ENCODE measurements at places on chromosomes 16 and 17.

DNA sequence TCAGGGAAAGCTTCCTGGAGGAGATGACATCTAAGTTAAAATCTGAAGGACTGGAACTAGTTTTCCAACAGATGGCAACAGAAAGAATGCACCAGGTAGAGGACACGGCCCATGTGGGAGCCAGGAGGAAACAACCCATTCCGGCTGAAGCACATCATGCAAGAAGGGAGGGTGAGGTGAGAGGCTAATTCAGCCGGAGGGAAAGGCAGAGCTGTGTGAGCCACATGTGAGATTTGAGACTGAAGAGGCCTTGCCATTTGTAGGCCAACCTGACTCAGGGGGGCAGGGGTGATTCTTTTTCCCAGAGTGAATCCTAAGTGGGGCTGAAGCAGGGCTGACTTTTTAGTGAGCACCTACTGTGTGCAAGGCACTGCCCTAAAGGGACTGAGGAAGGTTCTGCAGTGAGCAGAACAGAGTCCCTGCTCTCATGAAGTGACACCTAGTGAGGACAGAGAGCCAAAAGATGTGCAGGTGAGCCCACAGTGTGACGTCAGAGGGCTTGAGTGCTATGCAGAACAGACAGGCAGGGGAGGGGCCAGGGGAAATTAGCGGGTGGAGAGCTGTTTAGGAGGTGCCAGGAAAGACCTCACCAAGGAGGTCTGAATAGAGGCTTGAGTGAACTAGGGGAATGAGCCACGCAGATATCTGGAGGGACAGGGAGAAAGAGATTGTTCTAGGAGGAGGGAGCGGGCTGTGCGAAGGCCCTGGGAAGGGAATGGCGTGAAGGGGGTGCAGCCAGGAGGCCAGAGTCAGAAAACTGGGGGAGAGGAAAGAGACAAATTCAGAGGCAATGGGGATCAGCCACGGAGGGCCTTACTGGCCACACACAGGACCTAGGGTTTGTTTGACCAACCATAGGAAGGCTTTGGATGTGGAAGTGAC, 19.8 kb upstream of the IL21R start:
- DNase-seq, result no peak

DNA sequence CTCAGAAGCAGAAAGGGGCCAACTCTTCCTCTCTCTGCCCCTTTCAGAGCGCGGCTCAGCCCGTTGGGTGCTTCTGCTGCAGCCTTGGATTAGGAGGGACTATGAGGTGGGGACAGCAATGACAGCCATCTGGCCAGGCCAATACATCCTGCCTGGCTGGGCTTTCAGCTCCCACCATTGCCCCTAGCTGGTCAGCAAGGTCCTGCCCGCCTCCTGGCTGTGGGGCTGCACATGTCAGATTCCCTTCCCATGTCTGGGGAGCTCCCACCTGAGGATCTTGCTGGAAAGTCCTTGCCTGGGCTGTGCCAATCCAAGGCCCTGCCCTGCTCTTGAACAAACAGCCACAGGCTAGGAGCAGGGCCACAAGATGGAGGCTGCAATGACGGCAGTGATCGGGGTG, 8.3 kb downstream of the TRIM65 start:
- DNase-seq, result no peak

GRCh38 chr17:65533852-65534457, 27.5 kb downstream of the AXIN2 start:
- no peak for DNase-seq

DNA sequence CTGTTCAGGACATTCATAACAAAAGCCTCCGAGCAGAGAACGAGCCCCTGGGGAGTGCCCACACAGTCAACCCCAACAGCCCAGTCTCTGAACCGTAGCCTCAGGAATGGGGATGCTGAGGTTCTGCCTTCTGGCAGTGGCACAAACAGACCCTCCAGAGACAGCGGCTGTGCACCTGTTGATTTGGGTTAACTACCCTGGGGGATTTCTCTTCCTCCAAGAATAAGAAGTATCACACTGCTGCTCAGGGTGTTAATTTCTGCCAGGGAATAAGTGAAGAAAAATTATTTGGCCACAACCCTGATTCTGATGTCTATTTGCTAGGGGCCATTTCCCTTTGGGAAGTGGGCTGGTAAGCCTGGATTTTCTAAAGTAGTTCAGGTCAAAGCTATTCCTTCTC, 51.0 kb upstream of the PIRT start:
- DNase-seq, result no peak

DNA sequence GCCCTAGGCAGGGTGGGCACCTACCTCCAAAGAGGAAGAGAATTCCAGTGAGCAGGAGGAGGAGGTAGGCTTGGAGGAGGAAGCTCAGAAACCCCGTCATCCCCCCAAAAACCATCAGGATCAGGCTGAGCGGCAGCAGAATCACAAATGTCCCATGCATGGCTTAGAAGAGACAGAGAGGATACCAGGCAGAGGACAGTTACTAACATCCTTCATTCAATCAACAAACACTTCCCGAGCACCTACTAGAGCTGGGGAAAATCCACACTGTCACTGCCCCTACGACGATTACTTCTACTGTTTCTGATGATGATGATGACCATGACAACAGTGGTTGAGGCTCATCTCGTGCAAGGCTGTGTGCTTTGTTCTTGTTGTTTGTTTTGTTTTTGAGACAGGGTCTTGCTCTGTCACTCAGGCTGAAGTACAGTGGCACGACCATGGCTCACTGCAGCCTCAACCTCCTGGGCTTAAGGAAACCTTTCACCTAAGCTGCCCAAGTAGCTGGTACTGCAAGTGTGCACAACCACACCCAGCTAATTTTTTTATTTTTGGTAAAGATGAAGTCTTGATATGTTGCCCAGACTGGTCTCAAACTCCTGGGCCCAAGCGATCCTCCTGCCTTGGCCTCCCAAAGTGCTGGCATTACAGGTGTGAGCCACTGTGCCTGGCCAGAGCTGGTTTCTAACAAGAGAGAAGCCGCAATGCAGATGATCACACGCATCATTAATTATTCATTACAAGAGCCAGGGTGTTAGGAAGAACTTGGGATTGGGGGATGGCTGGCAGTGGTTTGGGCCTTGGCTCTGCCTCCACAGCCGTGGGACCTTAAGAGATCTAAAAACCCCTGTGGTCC, 18.0 kb downstream of the TMEM114 start:
- no peak for DNase-seq

- no peak for DNase-seq
These were observed 199.5 kb upstream of the CIBAR2 start for GRCh38 chr16:85311741-85312140.

DNA sequence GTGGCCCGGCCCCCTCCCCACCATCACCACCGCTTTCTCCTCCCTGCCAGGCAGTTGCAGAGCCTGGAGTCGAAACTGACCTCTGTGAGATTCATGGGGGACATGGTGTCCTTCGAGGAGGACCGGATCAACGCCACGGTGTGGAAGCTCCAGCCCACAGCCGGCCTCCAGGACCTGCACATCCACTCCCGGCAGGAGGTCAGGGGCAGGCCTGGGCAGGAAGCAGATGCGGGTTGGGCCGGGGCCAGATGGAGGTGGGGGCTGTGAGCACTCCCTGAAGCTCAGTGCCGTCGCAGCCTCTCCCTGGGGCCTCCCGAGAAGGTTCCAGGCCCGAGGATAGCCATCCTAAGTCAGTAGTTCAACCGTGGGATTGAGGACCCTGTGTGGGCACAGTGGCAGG, 14.2 kb upstream of the ADGRG3 start:
- no peak for DNase-seq

GRCh38 chr16:86634292-86634691, 55.9 kb downstream of the FOXL1 start:
- no peak for DNase-seq

DNA sequence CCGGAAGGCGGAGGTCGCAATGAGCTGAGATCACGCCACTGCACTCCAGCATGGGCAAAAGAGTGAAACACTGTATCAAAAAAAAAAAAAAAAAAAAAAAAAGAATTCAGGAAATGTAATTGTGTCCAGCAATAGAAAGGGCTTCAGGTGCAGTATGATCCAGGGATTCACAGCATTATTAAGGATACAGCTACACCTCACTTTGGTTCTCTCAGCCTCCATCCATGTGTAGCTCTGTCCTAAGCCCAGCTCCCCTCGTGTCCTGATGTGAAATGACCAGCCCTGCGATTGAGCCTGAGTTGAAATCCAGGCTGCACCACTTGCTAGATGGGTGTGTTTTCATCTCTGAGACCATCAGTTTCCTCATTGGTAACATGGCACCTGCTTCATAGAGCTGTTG, 3.0 kb downstream of the SLC5A10 start:
- no peak for DNase-seq

- no peak for DNase-seq
These were observed 2.7 kb downstream of the MAFG start for GRCh38 chr17:81924557-81925532.

- DNase-seq, result no peak
These were observed 247.4 kb downstream of the PRKCA start for GRCh38 chr17:66549731-66550207.

All from NCI-H748 treated with DMSO at 0.1 percent for 48 hours (cell line).